ENCODE measurements at places on chromosomes 4 and X.
A peak's percentile ranks its signal among the peaks of the same experiment; 100 is the strongest.

- no peak for DNase-seq
Measured at GRCh38 chr4:32161392-32161791, 1441.2 kb downstream of the PCDH7 start.

- DNase-seq, result no peak
Measured at GRCh38 chrX:84335121-84335520, 147.1 kb upstream of the RPS6KA6 start.

DNA sequence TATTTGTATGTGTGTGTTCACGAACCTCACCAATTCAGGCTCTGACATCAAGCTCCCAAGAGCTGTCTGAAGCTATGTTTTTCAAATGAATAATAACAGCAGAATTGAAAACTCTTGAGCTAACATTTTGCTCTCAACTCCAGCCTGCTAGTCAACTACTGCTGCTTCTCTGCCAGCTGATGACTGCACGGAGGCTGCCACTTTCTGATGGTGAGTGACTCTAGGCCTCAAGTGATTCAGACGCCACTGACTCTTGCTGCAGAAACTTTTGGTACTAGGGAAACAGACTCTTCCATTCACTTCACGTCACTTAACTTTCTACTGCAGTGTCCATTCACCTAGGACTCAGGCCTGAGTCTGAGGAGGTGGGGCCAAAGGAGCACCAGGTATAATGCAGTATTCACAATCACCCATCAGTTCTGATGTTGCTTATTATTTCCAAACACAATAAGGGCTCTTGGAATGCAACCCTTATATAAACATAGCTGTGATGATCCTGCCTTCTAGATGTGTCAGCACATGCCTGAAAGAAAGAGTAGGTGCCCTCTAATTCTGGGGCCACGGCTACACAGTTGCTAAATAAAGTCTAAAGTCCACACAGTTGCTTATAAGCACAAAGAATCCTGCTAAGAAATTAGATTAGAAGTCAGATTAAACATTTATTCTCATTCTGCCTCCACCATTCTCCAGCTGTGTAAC lies 16.0 kb downstream of the PRDM8 start:
- DNase-seq, result no peak

- no peak for DNase-seq
Measured at GRCh38 chrX:123756320-123756719, 23.5 kb upstream of the THOC2 start.

- no peak for DNase-seq
Measured at GRCh38 chrX:57651169-57651919, 28.7 kb downstream of the NLRP2B start.

DNA sequence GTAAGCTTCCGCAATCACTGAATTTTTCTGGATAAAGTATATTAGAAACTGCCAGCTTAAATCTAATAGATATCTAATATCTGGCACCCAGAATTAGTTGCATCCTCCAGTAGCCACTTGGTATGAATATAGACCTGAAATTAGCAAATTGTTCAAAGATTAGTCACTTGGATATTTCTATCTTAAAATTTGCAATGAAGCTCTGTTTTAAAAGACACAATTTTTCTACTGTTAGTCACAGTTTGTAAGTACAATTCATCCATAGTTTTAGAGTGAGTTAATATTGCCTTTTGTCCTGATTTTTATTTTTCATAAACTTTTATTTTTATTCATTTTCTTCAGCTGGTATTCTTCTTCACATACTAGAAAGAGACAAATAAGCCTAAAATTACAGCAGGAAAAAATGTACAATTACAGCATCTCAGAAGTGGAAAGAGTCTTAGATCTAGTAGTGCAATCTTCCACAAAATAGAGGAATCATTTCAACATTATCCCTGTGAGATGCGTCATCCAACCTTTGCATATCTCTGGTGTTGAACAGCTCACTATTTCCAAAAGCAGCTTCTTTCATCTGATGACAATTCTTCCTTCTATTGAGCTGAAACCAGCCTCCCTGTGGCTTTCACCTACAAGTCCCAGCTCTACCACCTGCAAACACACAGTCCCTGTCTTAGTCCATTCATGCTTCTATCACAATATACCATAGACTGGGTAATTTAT lies 190.0 kb upstream of the AR start:
- no peak for DNase-seq

DNA sequence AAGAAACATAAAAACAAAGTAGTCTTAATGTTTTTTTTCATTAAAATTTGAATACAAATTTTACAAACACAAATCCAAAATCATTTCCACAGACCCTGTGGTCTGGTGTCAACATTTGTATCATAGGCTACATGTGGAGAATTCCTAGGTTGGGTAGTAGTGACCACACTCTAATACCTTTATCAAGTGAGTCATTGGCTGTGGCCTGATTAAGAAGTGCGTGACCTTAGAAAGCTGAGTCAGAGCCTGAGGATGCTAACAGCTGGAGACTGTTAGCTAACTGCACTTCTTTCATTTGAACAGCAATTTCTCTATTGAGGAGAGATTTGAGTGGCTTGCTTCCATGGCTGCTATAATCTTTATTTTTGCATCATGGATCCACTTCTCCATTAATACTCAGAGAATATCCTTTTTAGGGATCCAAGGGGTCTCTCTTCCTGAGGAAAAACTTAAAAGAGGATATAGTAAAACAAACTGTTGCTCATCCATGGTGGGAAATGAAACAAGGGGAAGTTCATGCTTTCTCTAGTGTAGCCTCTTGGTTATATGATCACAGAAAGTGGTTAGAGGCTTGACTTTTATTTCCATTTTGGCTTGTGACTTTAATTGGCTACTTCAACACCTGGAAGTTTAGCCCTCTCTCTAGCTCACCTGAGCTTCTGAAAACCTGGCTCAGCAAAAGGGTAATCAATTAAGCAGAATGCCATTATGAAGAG lies 335.8 kb downstream of the PABPC4L start:
- no peak for DNase-seq

DNA sequence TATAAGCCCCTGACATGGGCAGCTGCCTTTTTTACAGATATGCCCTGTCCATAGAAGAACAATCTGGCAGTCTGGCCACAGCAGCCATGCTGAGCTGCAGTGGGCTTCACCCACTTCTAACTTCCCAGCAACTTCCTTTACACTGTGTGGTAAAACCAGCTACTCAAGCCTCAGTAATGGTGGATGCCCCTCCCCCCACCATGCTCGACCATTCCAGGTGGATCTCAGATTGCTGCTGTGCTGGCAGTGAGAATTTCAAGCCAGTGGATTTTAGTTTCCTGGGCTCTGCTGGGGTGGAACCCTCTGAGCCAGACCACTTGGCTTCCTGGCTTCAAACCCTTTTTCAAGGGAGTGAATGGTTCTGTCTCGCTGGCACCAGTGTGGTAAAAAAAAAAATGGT lies 355.9 kb upstream of the EDA2R start:
- DNase-seq, result no peak

- no peak for DNase-seq
Measured at GRCh38 chr4:96103086-96103485, 263.2 kb downstream of the PDHA2 start.

DNA sequence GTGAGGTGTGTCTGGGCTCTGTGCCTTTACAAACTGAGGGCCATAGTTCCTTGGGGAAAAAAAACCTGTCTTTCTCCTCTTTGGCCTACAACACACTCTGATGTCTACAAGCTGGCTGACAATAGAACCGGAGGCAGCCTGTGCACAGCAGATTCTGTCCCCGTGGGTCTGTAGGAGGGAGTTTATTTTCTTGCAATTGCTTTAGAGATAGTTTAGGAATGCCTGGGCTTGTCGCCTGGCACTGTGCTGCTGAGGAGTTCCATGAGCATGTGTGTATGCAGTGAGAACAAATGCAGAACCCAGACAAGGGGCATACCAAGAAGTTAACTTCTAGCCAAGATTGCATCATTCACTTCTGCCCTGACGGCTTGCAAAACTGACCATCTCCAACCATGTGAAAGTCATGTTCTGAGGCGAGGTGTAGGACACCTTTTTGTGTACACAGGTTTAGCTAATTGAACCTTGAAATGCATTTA lies 54.1 kb downstream of the CCNI start:
- no peak for DNase-seq

DNA sequence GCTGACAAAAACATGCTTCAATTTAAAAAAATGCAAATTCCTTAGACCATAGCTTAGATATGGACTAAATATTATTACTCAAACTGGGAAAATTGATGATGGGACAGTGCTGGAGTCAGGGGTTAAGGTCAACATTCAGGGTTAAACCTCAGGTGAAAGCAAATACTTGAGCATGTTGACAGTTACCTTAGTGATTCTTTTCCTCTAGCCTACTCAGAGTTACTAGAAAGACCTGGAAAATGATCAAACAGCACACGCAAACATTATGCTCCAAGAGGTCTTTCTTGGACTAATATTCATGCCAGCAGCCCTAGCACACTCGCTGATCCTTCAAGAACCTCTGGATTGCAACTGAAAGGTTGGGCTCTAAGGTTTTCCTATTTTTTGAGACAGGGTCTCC lies 10.8 kb downstream of the IGFBP7 start:
- DNase-seq, result no peak

DNA sequence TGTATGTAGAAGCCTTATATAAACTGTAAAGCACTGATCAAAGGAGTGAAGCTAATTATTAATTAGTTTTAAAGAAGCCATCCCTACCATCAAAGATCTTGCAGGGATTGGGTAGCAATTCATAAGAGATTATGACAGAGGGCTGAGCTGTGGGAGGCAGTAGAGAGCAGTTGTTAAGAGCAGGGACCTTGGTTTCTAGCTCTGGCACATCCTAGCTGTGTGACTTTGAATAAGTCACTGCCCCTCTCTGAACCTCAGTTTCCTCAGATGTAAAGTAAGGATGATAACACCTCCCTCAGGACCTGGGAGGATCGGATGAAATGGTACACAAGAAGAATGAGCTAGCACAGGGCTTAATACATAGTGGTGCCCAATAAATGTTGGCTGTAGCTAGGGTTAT lies 45.4 kb downstream of the APLN start:
- no peak for DNase-seq

- no peak for DNase-seq
Measured at GRCh38 chrX:153884590-153884989, 1.4 kb downstream of the L1CAM start.

- DNase-seq, result no peak
Measured at GRCh38 chr4:139596034-139596683, 40.1 kb upstream of the SETD7 start.

- DNase-seq, result peak; percentile 3
Measured at GRCh38 chrX:80808881-80809411, 731 bp downstream of the BRWD3 start.

DNA sequence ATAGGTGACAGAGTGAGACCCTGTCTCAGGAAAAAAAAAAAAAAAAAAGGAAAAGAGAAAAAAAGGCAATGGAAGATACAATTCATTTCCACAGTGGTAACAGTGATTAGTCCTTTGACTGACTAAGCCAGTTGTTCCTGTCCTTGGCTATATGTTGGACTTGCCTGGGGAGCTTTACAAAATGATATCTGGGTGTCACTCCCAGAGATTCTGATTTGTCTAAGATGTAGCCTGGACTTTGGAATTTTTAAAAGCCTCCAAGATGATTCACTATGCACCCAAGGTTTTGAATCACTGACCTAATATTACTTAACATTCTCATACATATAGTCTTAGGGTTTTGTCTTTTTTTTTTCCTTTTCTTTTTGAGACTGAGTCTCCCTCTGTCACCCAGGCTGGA lies 16.9 kb downstream of the HELQ start:
- DNase-seq, result no peak

GRCh38 chr4:2261110-2261852 lies 628 bp downstream of the MXD4 start:
- DNase-seq, result peak; percentile 28

DNA sequence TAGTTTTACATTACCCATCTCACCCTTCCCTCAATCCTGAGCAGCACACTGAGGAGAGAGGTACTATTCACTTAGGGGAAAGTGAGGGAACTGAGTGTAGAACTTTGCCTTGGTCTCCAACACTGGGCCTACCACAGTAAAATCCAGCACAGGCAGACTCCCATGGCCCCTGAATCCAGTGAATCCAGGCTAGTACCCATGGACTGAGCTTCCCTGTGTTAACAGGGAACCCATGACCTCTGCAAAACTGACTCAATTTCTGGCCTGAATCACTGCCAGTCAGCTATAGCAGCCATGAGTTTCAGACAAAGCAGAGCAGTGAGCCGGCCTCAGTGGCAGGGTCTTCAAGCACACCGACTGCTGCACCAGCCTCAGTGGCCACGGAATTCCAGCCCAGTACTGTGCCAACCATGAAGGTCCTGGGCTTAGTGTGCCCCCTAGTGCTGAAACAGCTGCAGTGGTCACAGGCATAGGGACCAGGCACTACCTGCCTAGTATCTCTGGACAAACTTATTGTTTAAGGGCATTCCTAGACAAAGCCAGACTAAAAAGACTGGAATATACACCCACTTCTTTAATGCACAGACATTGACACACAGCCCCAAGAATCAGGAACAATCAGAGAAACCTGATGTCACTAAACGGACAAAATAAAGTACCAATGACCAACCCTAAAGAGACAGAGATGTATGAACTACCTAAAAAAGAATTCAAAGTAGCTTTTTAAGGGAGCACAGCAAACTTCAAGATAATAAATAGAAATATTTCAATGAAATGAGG lies 127.4 kb upstream of the RPL34 start:
- DNase-seq, result no peak

- DNase-seq, result no peak
Measured at GRCh38 chrX:150683112-150683511, 10.1 kb upstream of the MTMR1 start.

DNA sequence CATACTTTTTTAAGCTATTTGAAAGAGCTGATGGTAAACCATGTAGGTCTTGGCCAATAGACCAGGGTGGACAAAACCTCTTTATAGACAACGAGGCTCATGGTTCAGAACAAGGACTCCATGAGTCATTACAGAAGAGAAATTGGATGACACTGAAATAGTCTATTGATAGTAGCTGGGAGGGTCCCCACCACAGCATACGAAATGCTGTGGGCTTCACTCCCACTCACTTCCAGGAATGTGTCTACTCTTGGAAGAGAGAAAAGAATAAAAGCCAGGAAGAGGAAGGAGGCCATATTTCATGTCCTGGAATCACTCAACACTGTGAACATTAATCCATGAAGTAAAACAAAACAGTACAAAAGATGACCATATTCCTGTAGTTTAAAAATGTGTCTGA lies 82.3 kb upstream of the MXRA5 start:
- no peak for DNase-seq

DNA sequence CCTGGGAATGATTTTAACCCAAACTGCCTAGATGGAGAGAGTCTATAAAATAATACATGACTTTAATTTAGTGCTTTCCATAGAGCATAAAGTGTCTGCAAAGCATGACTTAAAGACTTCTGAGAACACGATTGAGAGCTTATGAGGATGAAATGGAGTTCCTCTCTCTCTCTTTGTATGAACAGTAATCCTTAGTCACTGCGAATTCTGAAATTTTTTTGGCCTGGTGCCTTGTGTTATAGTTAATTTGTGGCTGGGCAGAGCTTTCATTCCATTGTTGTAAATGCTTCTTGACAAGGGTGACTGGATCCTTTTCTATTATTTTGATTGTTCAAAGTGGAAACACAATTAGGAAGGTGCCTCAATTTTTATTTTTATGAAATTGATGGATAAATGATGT lies 179.5 kb downstream of the CEP135 start:
- no peak for DNase-seq

GRCh38 chrX:104309169-104309568 lies 54.4 kb upstream of the ESX1 start:
- DNase-seq, result no peak

GRCh38 chr4:180219080-180219479 lies 2024.1 kb upstream of the TENM3 start:
- DNase-seq, result no peak
